ENCODE measurements at places on chromosomes 12 and 14.

- DNase-seq = no peak
These were observed 93.5 kb downstream of the RTN1 start for GRCh38 chr14:59777006-59777579.

DNA sequence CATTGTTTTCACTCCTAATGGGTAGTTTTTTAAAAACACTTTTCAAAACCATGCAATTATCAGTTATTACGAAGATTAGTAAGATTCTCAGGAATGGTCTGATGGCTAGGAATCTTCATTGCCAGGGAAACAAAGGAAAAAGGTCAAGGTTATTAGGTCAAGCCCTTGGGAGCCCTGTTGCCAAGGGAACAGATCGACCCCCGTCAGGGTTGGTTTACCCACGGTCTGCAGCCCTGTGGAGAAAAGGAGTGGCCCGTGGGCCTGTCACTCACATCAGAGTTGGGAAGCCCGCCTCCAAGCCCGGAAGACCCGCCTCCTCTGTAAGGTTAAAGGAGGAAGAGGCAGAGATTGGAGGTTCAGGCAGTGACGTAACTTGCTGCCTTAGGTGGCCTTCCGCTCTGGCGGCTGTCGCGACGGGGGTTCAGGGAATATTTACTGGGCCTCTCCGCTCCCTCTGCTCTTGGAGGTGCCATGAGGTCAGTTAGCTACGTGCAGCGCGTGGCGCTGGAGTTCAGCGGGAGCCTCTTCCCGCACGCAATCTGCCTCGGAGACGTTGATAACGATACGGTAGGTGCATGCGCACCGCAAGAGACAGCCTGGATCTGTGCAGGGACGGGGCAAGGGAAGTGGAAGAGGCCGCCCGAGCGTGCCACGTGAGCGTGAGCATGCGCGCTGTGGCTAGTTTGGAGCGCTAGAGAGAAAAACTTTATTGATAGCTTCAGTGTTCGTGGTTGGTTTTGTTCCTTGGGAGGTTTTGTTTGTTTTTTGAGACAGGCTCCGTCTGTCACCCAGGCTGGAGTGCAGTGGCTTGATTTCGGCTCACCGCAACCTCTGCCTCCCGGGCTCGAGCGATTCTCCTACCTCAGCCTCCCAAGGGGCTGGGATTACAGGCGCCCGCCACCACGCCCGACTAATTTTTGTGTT lies at the start of gene ITFG2:
ITFG2 (plus strand) TSS at position 379 of the 924 bp plus-strand sequence; CDS start at position 472, 93 bp downstream.
- DNase-seq = peak; percentile 98

GRCh38 chr14:99982537-99983250 lies 82.5 kb upstream of the EVL start:
- DNase-seq = peak; percentile 63

GRCh38 chr12:59357811-59358210 lies 238.0 kb upstream of the SLC16A7 start:
- no peak for DNase-seq

DNA sequence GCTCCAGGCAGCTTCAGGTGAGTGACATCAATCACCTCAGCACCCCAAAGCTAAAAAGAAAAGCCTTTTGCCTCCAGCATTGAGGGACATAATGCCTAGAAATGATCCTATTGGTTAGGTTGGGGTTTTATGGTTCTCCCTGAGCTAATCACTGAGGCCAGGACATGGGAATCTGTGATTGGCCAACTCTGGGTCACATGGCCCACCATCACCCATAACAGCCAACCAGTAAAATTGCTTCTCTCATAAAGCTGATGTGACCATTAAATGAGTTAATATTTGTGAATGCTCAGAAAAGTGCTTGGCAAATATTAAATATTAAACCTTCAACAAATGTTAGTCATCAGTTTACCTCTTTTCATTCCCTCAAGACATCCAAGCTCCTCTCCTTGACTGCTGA lies 60.2 kb downstream of the TBX3 start:
- DNase-seq = no peak

DNA sequence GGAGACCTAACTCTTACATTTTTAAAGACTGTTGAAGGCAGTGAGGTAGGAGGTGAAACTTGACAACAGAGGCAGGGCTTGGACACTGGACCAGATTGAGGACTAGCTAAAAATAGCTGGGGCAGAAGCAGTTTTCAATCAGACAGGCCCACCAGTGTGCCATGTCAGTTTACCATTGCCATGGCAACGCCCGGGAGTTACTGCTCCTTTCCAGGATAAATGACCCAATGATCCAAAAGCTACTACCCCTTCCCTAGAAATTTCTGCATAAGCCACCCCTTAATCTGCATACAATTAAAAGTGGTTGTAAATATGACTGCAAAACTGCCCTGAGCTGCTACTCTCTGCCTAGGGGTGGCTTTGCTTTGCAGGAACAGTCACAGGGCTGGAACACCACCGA lies 53.2 kb upstream of the PKP2 start:
- no peak for DNase-seq

All from activated naive CD4-positive, alpha-beta T cell treated with Interleukin-2 at 50 U/mL for 16 hours (primary cell).